MV-4-11 (cell line): ENCODE measurements at places on chromosomes 6 and 20.

DNA sequence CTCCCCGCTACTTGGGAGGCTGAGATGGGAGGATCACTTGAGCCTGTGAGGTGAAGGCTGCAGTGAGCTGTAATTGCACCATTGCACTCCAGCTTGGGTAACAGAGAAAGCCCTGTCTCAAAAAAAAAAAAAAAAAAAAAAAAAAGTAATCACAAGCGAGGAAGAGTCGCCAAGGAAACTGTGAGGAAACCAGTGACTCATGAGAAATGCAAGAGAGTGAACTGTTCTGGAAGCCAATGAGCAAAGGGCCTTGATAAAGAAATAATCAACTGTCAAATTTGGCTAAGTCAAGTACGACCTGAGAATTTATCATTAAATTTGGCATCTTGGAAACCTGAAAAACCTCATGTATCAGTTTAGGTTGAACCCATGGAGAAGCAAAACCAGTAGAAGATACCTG lies 16.1 kb upstream of the LAMP5 start:
- peak; percentile 90 for DNase-seq

DNA sequence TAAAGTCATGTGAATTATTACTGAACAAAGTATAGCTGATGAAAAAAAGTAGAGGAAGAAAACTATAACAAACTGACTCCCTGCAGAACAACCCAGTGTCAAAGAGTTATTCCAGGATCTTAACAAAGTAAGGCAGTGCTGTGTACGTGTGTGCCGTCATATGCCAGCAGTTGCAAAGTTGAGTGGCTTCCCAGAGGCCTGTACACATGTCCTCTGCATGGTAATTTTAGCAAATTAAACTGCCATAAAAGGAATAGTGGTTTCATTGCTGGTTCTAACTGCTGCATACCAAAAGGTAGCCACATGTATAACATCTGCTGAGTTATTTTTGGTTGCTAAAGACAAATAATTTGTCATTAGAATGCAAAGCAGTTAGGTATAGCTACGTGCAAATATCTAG lies 44.8 kb downstream of the RIPOR2 start:
- no peak for DNase-seq

GRCh38 chr6:81565071-81565470 lies 187.4 kb downstream of the TENT5A start:
- no peak for DNase-seq

GRCh38 chr6:3650959-3651697 lies 100.4 kb downstream of the PXDC1 start:
- peak; percentile 94 for DNase-seq

DNA sequence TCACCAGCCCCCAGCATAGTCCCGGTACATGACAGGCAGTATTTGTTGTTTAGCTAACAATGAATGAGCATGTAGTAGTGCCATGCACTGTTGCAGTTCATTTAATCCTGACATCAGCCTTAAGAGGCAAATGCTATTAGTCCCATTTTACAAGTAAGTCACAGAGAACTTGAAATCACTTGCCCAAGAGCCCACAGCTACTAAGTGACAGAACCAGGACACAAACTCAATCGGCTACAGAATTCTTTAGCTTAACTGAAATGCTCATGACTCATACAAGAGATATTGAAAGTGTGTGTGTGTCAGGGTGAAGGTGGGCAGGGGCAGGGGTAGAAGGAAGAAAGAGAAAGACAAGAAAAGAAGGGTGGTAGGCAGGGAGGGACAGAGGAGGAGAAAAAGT lies 52.7 kb downstream of the UNC5CL start:
- DNase-seq: no peak

DNA sequence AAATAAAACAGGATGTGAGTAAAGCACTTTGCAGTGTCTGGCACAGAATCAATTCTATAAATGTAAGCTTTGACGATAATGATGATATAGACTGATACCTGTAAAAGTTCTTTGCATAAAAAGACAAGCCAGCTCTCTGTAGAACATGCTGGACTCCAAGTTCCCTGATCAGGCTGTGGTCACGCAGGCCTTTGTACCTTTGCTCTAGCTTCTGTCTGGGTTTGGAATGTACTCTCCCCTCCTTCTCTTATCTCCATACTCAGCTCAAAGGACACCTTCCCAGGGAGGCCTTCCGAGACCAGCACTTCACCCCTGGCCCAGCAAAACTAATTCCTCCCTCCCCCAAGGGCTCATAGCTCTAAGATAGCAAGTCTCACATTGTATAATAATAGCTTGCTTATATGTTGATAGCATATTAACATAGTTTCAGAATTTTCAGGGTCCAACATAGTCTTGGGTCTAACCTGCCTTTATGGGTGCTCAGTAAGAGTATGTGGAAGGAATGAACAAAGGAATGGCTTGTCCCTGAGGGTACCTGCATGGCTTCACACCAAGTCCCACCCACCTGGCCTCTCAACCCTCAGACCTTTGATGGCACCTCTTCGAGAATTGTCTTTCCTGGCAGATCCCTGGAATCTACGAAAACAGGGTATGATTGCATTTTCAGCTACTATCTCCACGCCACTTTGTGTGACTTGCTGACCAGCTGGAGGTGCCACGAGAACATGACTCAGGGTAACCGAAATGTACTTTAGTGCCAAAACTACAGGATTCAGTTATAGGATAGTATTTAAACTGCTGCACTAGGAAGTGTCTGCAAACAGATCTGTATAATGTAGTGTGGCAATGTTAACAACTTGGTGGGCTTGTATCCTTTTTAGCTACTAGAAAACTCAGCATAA lies 41.7 kb upstream of the PIM1 start:
- peak; percentile 12 for DNase-seq

DNA sequence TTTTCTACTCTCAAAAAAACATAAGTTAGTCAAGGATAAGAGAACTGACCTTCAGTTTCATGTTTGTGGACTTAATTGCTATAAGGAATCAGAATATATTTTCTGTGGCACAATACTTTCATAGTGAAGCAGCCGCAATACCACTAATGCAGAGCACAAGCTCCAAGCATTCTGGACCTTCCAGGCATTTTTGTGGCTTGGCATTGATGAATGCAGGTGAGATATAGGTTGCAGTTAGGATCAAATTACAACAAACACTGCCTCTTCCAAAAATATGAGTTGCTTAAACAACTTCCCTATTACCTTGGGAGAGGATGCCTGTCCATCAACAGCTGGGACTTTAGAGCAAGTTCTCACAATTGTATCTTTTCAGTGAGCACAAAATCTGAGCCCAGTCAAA lies 162.8 kb upstream of the RSPO3 start:
- no peak for DNase-seq

- DNase-seq: no peak
These were observed 165.7 kb upstream of the RREB1 start for GRCh38 chr6:6942091-6942490.

DNA sequence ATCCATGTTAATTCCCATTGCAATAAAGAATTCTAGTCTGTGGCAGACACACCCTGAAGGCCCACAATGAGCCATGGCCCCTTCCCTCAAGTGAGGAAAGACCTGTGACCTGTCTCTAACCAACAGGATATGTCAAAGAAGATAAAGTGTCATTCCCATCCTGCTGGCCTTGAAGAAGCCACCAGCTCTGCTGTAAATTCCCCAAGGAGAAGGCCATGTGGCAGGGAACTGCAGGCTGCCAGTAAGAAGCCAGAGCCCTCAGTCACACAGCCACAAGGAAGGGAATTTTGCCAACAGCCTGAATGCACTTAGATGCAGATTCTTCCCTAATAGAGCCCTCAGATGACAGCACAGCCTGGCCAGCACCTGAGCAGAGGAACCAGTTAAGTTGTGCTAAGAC lies 24.8 kb downstream of the VIP start:
- no peak for DNase-seq

GRCh38 chr6:11330413-11330760 lies 97.9 kb upstream of the NEDD9 start:
- DNase-seq: peak; percentile 81

GRCh38 chr20:60331688-60332300 lies 373.6 kb downstream of the CDH26 start:
- DNase-seq: no peak

- DNase-seq: peak; percentile 87
These were observed 161.3 kb downstream of the THBS2 start for GRCh38 chr6:169092375-169092774.

DNA sequence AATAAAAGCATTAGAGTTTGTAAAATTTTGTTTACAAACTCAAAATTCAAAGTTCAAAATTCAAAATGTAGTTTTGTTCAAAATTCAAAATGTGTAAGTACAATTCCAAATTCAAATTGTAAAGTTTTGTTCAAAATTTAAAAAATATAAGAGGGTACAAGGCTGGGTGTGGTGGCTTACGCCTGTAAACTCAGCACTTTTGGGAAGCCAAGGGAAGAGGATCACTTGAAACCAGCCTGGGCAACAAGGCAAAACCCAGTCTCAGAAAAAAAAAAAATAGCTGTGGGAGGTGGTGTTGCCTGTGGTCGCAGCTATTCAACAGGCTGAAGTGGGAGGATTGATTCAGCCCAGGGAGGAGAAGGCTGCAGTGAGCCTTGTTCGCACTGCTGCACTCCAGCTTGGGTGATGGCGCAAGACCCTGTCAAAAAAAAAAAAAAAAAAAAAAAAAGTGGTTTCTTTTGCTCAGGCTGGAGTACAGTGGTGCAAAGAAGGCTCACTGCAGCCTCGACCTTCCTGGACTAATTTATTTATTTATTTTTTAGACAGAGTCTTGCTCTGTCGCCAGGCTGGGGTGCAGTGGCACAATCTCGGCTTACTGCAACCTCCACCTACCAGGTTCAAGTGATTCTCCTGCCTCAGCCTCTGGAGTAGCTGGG lies 5.4 kb upstream of the ZBTB12 start:
- peak; percentile 97 for DNase-seq

DNA sequence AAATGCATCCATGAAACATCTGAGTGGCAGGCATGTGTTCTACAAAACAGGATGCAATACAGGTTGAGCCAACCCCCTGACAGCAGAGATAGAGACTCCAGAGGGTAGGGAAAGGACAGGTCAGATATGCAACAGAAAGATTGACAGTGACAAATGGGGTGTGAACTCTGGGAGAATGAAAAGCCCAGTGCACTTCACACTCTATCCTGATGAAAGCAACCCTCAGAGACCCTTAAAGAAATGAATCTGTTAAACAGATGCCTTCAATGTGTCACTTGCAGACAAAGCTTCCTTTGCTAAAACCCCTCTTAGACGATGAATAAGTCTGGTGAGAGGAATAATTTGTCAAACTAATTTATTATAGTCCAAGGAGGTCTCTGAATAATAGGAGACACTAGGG lies 89.9 kb downstream of the RFPL4B start:
- DNase-seq: no peak

- peak; percentile 57 for DNase-seq
These were observed 56.2 kb upstream of the EDN1 start for GRCh38 chr6:12233693-12234571.
